ENCODE measurements at places on chromosomes 4 and X.

DNA sequence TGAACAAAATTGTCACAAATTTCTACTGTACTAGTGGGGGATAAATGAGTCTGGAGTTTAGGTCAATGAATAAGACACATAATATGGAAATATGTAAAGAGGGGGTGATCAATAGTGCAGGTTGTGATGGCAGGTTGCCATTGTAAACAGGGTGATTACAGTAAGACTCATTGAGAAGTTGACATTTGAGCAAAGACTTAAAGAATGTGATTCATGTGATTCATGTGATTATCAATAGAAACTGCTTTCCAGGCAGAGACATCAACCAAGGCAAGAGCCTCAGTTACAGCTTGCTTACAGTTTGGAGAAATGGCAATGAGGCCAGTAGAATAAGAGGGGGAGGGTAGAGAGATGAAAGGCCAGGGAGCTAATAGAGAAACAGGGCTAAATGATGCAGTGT is 45.8 kb upstream of the GIMD1 start:
- no peak for DNase-seq

DNA sequence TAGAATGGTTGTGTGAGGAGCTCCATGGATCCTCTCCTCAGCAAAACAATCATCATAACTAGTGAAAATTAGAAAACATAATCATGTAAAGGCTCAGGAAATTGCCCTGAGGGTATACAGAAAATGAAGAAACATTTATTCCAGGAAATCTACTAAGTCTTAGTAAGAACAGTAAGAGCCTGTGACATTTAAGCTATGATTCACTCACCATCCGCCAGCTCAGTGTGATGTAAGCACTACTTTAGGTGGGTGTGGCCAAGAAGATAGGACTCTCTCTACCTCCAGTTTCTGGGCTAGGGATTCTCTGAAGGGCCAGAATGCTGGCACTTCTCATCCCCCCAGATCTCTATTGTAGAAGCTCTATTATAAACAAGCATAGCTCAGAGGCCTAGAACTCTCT is 147.5 kb downstream of the DLG3 start:
- no peak for DNase-seq

- no peak for DNase-seq
These were observed 6.4 kb upstream of the SMIM9 start for GRCh38 chrX:154840856-154841255.

GRCh38 chr4:67573193-67573592 is 14.7 kb downstream of the STAP1 start:
- no peak for DNase-seq

GRCh38 chr4:154254999-154255398 is 236.6 kb downstream of the DCHS2 start:
- DNase-seq = no peak

GRCh38 chr4:75821966-75822365 is 80.3 kb downstream of the PPEF2 start:
- no peak for DNase-seq

GRCh38 chrX:2967584-2967983 is 38.4 kb upstream of the ARSD start:
- no peak for DNase-seq

DNA sequence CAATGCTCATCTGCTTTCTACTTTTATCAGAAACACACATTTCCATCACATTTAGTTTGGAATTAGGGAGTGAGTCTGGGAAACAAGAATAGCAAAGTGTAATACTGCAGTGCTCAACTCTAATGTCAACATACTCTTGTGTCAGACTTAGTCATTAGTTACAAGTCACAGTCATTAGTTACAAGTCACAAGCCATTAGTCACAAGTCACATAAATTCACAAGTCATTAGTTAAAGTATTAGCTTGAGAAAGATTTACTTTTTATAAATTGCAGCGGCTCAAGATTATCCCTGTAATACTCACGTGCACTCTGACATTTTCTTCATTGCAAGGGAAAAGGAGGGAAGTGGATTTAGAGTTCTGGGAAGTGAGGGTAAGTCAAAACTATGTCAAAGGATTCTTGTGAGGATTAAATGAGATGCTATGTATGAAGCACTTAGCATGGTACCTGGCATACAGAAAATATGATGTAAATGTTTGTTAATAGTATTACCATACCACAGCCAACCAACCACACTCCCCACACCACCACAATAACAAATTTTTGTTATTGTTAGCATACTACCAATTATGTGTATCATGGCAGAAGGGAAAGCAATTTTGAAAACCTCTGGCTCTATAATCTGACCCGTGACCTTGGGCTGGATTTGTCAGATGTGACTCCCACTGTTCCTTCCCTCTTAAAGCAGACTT is 116.6 kb downstream of the ARHGAP24 start:
- no peak for DNase-seq

GRCh38 chrX:18542131-18542530 is 116.7 kb downstream of the CDKL5 start:
- no peak for DNase-seq

DNA sequence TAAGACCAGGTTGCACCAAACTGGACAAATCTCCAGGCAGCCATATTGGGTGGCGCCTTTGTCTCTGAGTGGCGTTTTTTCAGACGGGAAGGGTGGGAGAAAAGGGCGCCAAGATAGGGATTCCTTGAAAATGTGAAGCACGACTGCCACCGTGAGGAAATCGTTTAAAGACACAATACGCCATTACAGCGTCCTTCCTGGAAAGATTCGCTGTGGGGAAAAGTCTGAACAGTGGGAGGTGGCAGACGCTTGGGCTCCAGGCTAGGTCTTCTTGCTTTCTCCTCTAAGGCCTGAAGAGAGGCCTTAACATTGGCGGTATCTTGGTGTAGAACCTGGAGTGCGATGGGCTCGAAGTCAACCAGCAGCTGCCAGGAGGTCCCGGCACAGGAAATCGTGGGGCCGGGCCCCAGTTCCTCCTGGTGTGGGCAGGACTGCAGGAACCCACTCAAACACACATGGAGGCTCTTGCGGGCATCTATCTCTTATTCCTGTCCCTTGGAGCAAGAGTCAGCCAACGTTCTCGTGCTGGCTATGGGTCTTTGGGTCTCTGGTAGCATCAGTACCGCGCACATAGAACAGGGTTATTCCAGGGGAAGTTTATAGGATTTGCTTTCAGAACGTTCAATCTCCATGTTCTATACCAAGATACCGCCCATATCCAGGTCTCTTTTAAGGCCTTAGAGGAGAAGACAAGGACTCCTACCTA is 208.8 kb downstream of the OR13H1 start:
- peak; percentile 67 for DNase-seq

DNA sequence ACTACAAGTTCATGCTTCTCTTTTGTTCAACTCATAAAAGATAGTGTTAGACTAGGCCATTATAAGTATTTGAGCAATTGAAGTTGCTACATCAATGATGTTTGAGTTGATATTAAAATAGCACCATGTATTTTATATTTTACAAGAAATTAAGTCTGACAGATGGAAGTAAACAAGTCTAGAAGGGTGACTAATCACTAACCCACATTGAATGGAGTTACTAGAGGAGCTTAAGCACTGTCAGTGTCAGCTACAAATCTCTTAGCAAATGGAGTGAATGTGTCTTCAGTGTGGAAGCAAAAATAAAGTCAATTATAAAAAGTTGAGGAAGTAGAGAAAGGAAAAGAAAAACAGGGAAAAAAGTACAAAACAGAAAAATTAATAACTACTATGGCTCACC is 592.5 kb downstream of the PCDH18 start:
- no peak for DNase-seq

GRCh38 chr4:6769989-6770420 is 12.5 kb upstream of the KIAA0232 start:
- DNase-seq = no peak

DNA sequence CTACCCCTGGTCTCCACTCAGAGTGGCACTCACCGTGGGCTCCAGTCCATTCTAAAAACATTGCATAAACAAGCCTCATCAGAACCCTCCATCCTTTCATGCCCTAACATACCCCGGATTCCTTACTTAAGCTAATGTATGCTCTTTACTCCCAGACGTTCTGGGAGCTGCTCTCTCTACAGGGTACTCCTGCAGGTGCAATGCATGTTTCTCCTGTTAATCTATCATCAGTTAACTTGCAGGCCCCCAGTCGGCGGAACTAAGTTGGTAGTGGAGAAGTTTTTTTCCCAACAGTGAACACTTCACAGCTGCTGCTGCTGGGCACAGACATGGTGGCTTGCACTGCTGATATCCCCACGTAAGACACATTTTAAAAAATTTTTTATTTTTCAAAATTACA is 161.6 kb upstream of the FAT1 start:
- DNase-seq = no peak

- no peak for DNase-seq
These were observed 116.2 kb downstream of the TMA16 start for GRCh38 chr4:163610648-163611047.

DNA sequence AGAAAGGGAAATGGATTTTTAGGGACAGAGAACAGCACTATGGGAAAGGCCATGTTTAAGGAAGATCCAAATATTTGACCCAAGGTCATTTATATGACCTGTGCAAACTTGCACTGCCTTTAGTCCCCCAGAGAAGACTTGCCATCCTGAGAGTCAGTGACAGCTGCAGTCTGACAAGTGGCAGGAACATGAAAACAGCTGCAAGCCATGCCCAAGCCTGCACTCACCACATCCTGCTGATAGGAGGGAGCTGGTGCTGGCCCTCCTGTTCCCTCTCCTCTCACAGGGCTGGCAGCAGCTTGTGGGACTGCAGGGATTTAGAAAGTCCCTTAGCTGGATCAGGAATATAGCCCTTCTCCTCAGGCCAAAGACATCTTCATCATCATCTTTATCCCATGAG is 187.7 kb downstream of the RAP1GDS1 start:
- no peak for DNase-seq

GRCh38 chrX:120453985-120454384 is 15.1 kb downstream of the LAMP2 start:
- no peak for DNase-seq

DNA sequence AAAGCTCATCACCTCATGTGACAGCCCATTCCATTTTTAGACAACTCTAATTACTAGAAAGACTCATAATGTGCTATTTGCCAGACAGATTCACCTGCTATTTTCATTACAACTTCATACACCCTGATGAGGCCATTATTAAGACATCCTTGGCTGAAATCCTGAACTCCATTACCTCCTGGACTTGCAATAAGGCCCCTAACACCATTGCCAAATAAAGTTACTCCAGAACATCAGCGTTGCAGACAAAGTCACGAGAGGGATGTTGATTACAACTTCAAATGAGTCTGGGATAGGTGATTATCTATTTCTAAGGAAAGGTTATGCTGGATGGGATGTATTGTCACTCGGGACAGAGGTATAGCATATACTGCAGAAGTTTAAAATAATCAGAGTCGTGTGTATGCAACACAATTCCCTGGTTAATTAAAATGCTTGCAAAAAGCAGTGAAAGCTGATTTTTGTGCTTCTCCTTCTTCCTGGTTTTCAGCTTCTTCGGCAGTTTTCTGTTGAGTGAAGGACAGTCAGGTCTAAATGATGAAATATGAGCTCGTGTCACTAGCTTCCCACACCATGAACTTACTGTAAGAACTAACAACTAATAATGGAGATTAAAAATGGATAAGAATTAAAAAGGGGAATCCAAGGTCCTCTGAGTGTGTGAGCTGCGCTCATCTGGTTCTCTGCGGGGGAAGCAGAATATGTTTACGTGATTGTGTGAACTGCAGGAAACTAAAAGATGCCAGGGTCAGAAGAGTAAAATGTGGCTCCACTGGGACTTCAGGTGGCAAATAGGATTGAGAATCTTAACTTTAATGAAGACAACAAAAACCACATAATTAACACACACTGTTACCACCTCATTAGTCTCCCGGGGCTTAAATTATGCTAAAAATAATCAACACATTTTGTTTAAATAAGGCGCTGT is 17.6 kb upstream of the SOD3 start:
- DNase-seq = no peak

DNA sequence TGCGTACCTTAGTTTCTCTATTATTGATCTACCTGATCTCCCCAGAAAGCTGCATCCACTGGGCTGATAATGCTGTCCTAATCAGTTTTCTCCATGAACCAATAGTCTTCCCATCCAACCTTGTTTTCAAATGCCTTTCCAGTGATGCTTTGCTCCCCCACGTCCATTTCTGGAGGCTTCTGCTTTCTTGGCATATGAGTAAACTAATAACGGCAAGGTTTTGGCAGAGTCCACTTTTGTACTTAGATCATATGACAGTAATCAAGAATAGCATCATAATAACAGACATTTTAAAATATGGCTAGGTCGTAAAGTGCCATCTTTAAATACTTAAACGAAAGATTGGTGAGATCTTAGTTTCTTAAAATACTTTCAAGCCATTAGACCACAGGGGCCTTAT is 38.4 kb upstream of the FAM9B start:
- no peak for DNase-seq

DNA sequence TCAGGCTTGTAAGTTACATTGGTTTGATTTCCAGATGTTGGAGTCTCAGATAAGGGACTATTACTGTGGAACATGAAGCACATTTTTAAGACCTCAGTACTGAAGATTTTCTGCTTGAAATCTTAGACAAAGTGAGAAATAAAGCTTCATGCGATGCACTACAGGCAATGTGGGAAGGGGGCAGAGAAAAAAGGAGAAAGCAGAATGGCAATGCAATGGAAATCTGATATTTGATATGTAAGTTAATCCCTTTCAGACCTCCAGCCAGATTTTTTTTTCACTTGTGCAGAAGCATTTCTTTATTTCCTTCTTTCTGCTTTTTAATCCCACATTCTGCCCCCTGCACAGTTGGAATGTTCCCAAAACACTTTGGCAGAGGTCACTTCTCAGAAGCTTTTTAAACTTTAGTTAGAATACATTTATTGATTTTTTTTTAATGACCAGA is 174.3 kb downstream of the ADGRL3 start:
- DNase-seq = no peak

DNA sequence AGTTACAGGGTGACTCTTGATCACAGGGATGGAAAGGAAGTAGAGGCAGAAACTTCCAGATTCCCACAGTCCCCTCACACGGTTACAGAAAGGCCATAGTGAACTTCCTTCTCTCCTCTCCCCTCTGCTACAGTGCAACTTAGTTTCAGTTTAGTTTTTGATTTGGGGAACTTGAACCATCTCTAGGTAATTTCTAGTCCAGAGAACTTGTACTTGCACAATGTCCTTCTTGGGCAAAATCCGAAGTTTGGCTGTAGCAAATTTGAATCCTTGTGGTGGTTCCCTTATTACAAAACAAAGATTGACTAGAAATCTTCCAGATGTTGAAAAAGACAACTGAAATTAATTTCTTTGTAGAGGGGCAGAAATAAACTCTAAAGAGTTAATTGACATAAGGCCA is 1.2 kb upstream of the BLTP1 start:
- no peak for DNase-seq

- DNase-seq = no peak
These were observed 30.4 kb upstream of the CLTRN start for GRCh38 chrX:15694941-15695451.

- no peak for DNase-seq
These were observed 69.2 kb upstream of the DIAPH2 start for GRCh38 chrX:96615448-96615847.

DNA sequence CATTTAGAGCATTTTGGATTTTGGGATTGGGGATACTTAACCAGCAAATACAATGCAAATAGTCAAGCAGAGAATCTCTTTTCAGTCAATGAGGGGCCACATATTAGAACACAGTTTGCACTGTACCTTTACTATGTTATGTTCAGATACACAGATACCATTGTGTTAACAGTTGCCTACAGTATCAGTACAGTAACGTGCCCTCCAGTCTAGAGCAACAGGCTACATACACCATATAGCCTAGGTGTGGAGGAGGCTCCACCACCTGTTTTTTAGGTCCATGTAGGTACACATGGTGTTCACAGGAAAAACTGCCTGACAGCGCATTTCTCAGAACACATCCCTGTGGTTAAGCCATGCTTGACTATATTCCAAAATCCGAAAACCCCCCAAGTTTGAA is 9.1 kb downstream of the GRPEL1 start:
- no peak for DNase-seq
